Activated T-cell treated with anti-CD3 and anti-CD28 coated beads, Interleukin-2, amount 50 U/mL, for 72 hours (primary cell): ENCODE measurements at places on chromosomes 1 and 21.
A peak's percentile ranks its signal among the peaks of the same experiment; 100 is the strongest.

DNA sequence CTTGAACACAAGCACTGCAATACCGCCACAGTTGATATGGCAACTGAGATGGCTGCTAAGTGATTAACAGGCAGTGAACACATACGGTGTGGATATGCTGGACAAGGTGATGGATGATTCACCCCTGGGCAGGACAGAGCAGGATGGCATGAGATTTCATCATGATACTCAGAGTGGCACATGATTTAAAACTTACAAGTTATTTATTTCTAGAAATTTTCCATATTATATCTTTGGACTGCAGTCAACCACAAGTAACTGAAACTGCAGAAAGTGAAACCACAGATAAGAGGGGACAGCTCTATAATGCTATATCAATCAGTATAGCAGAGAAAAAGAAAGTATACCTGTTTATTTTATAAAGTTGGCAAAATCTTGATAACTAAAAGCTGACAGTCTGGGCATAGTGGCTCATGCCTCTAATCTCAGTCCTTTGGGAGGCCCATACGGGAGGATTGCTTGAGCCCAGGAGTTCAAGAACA is 47.9 kb downstream of the PHACTR4 start:
- DNase-seq, result peak; percentile 26

- no peak for DNase-seq
Measured at GRCh38 chr21:34956416-34957316, 92.4 kb downstream of the RUNX1 start.

DNA sequence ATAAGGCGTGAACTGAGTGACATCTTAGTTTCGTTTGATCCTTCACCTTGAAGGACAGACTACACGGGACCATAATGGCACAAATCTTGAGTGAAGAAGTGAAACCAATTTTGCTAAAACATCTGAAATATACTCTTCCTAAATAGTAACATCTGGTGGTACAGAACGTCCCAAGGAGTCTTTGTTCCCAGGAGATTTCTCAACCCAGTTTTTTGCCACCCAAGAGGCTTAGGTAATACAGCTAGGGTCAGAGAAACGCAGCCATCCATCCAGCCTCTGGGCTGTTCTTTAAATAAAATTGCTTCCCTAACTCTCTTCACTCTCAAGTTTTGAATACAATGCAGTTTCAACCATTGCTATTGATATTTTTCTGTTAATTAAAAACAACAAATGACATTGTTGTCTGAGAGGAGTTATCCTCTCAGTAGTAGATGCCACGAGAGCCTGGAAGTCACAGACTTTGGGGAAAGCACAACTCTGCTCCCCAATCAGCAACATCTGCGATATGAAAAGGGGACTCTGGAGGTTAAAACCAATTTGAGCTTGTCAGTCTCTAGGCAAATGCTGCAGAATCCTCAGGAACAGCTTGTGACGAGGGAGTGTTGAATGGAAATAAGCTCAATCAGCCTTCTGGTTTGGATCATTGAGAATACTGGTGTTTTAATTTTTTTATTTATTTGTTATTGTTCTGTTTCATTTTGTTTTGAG is 394.3 kb upstream of the ADGRL2 start:
- no peak for DNase-seq

DNA sequence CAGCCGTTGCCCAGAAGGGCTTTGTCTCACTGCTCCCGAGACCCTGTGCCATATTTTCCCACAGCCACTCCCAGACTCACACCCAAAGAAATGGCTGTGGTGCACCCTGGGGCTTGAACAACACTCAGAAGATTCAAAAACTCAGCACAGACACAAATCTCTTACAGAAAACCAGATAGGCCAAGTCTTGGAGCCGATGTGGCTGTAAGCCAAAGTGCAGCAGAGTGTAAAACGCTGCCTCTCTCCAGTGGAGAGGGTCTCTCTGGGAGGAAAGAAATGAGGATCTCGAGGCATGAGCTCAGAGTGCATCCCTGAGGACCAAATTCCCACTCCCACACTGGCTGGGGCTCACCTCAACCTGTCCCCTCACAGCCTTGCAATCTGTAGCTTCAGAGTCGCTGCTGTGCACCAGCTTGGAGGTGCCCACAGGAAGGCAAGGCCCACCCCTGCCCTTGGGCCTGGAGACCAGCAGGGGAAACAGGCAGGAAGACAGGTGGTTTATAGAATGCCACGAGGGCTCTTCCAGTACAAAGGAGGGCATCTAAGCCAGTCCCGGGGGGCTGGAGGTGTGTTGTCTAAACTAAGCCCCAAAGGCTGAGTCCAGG is 171.3 kb upstream of the AJAP1 start:
- DNase-seq, result no peak

GRCh38 chr1:212294983-212295382 is 9.8 kb downstream of the PPP2R5A start:
- no peak for DNase-seq

DNA sequence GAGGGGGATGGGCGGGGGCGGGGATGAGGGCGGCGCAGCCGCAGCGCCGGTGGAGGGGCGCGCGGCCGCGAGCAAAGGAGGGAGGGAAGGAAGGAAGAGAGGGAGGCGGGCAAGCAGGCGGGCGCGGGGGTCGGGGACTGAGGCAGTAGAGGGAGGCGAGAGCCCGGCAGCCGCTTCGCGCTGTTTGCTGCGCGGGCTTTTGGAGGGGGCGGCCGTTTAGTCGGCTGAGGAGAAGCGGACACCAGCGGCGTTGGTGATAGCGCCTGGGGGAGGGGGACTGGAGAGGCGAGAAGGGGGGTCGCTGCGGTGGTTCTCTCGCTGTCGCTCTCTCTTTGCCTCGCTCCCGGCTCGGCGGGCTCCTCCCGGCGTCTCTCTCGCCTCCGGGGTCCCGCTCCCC is at the start of gene HS2ST1:
TSS of gene HS2ST1 (plus strand) at position 35 of the 397 bp plus-strand sequence.
- DNase-seq, result no peak

GRCh38 chr1:174239541-174239940 is 80.2 kb downstream of the RABGAP1L start:
- no peak for DNase-seq

DNA sequence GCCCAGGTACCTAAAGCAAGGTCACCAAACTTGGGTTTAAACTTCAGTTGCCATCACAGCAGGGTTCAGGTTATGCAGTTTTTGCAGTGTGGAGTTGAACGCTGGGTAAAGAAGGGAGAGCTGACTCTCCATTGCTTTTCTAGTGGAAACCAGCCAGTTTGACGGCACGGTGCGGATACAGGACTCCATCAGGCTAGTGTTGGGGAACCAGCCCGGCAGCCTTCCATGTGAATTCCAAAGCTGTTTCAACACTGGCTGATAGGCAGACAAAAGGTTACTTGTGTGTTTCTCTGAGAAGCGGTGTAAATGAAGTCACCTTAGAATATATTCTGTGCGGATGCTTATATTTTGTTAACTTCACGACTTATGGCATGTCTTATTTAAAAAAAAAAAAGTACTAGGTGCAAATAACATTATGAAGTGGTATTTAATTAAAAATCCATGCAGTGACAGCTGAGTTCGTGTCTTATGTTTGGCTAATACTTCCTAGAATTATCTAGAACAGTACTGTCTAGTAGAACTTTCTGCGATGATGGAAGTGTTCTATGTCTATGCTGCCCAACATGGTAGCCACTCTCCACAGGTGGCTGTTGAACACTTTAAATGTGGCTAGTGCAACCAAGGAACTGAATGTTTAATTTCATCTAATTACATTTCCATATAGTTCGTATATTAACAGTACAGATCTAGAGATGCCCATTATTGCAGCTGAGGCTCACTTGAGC is 29.9 kb upstream of the RCAN3 start:
- DNase-seq, result no peak

GRCh38 chr1:231796141-231796540 is 169.6 kb downstream of the DISC1 start:
- DNase-seq, result no peak

GRCh38 chr1:51956528-51957509 is 33.7 kb downstream of the RAB3B start:
- DNase-seq, result no peak

- DNase-seq, result no peak
Measured at GRCh38 chr1:86345042-86345441, 51.1 kb downstream of the ODF2L start.

- no peak for DNase-seq
Measured at GRCh38 chr1:15168479-15168878, 14.9 kb downstream of the TMEM51 start.

GRCh38 chr1:42983253-42983652 is 24.6 kb upstream of the SLC2A1 start:
- DNase-seq, result no peak

GRCh38 chr1:184990204-184990603 is 15.9 kb upstream of the NIBAN1 start:
- no peak for DNase-seq

GRCh38 chr1:58594546-58594945 is 17.5 kb upstream of the TACSTD2 start:
- no peak for DNase-seq

DNA sequence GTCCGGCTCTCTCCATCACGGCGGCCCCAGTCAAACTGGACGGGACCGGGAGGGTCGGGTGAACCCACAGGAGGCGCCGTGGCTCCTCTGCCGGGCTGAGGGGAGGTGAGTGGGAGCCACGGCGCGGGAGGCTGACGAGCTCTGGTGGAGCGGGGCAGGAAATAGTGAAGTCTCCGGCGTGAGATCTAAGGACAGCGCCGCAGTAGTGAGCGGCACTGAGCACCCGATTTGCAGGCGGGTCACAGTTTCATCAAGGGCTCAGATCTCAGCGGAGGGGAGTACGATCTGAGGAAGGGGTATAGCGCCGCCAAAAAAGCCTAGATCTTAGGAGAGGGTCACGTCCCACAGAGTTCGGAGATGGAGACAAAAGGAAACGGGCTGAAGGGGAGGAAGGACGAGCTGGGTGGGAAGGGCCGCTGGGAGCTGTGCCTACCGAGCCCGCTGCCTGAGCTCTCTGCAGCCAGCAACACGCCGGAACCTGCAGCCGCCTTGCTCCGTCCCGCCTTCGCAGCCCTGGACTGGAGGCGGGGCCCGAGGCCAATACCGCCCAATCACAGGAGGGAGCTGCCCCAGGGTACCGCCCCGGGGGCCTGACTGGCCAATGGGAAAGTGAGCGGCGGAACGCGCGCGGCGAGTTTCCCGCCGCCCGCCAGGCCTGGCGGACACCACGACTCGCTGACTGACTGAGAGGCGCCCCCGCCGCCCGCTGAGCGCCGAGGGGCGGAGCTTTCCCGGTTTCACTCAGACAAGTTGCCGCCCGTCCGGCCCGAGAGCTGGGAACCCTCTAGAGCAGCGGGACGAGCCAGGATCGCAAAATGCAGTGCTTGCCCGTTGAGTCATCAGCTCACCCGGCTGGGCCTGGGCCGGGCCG is 1.9 kb downstream of the SFN start:
- DNase-seq, result peak; percentile 97

GRCh38 chr1:39297551-39297950 is 93.1 kb downstream of the MACF1 start:
- DNase-seq, result no peak

GRCh38 chr1:72140222-72140621 is 142.1 kb downstream of the NEGR1 start:
- DNase-seq, result no peak

- no peak for DNase-seq
Measured at GRCh38 chr1:173134029-173134428, 73.1 kb downstream of the TNFSF4 start.

DNA sequence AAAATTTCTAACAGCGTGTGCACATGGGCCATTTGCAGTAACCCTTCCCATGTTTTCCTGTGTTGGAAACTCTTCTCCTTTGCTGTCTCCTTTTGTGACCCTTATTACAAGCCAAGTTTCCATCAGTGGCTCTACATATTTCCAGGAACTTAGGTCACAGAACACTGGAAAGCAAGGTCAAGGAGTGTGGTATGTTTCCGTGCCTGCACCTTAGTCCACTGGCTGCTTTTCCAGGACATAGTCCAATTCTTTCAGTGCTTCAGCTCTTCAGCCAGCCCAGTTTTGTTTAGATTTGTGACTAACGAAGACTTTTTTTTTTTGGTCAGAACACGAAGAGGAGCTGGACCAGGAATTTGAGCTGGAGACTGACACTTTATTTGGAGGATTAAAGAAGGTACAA is 33.8 kb downstream of the HHAT start:
- DNase-seq, result no peak

- no peak for DNase-seq
Measured at GRCh38 chr1:42418516-42418915, 37.3 kb downstream of the ZMYND12 start.

- DNase-seq, result no peak
Measured at GRCh38 chr1:32729254-32730046, 26.9 kb upstream of the SYNC start.

- no peak for DNase-seq
Measured at GRCh38 chr1:50038237-50038809, 14.6 kb upstream of the AGBL4 start.

GRCh38 chr1:46221749-46222148 is 18.6 kb downstream of the LURAP1 start:
- no peak for DNase-seq

DNA sequence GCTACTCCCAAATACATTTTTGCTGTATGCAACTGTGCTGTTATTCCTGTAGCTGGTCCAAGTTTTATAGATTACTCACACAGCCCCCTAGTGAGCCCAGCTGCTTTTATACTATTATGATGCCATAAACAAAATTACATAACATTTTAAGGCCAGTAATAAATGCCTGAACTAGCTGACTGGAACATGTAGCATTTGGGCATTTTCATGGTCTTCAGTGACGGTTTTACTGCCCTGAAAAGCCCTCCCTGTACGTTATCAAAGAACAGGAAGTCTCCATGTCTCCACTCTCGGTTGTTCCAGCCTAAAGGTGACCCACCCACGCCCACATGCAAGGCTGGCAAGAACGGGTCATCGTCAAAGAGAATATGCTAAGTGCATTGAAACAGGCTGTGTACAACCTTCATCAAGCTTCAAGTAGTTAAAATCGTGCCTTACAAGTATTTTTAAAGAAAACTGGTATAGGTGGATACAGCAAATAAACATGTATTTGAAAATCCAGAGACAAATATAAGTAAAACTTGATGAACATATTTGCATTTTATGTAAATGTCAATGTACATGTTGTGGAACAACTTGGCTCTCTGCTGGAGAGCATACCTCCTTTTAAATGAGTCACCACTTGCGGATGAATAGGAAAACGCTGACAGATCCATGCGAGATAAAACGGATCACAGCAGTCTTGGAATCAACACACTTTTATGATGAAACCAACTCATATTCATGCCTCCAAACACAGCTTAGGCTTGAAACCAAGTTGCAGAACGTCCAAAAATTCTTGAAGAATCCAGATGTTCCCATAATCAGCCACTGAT is 520.5 kb downstream of the SMYD3 start:
- no peak for DNase-seq

GRCh38 chr1:218349348-218350034 is 4.4 kb downstream of the TGFB2 start:
- DNase-seq, result no peak

GRCh38 chr1:160665330-160666078 is 18.7 kb upstream of the SLAMF1 start:
- DNase-seq, result no peak

- DNase-seq, result no peak
Measured at GRCh38 chr1:104467590-104467989, 717.9 kb downstream of the AMY1C start.

GRCh38 chr21:44898851-44899767 is 21.6 kb downstream of the ITGB2 start:
- DNase-seq, result no peak

DNA sequence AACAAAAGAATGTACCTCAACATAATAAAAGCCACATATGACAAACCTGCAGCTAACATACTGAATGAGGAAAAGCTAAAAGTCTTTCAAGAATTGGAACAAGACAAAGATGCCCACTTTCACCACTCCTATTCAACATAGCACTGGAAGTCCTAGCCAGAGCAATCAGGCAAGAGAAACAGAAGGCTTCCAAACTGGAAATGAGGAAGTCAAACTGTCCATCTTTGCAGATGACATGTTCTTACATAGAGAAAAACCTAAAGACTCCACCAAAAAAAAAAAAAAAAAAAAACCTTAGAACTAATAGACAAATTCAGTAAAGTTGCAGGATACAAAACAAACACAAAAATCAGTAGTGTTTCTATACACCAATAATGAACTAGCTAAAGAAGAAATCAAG is 20.2 kb downstream of the NSL1 start:
- no peak for DNase-seq
